ENCODE measurements at places on chromosomes 13 and 19.

- no peak for DNase-seq
These were observed 6.0 kb downstream of the WDR18 start for GRCh38 chr19:990119-990571.

- DNase-seq = no peak
These were observed 70.5 kb upstream of the CSNK1A1L start for GRCh38 chr13:37175996-37176395.

- DNase-seq = no peak
These were observed 2.1 kb downstream of the CILP2 start for GRCh38 chr19:19540064-19540714.

DNA sequence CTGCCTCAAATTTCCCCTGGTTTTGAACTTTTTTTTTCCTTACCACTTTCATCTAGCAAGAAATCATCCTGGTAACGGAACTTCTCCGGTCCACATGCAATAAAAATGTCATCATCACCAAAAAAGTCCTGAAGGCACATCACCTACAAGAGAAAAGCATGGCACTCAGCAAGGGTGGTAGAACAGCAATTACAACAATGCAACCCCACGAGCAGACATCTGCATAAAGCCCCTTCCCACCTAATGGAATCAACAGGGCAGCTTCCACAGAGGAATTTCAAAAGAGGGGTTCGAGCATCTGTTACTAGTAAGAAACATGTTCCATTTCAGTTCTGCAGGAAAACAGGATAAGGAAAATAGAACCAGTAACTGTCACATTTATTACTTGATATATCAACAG is 183.9 kb downstream of the DCLK1 start:
- DNase-seq = no peak
